ENCODE measurements at places on chromosomes 6 and 20.

DNA sequence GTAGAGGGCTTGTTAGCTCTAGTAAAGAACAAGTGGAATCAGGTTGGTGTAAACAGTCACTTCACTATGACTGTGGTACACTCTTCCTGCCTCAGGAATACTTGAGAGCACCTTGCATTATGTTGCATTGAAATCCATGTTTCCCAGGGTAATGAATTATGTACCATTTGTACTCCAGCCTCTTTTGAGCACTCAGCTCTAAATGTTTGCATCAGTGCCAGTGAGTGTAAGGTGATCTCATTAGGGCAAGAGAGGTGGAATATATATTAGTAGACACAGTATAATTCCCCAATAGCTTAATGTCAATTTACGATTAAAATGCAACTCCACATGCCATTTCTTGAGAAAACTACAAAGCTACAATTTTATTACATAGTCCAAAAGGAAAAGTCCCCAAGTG lies 319.6 kb upstream of the POU3F2 start:
- no peaks in the 10 kb centered on the region for H3K36me3 ChIP-seq
- H3K4me3 ChIP-seq = no peak overlapping the region
- H3K27ac ChIP-seq = no peak overlapping the region
- no peak for DNase-seq
- no peaks in the 10 kb centered on the region for H3K4me1 ChIP-seq

- no peak overlapping the region for H3K27ac ChIP-seq
- no peak for DNase-seq
- no peaks in the 10 kb centered on the region for H3K27me3 ChIP-seq
Observed at GRCh38 chr6:160078883-160079685, 42.5 kb upstream of the SLC22A1 start.

DNA sequence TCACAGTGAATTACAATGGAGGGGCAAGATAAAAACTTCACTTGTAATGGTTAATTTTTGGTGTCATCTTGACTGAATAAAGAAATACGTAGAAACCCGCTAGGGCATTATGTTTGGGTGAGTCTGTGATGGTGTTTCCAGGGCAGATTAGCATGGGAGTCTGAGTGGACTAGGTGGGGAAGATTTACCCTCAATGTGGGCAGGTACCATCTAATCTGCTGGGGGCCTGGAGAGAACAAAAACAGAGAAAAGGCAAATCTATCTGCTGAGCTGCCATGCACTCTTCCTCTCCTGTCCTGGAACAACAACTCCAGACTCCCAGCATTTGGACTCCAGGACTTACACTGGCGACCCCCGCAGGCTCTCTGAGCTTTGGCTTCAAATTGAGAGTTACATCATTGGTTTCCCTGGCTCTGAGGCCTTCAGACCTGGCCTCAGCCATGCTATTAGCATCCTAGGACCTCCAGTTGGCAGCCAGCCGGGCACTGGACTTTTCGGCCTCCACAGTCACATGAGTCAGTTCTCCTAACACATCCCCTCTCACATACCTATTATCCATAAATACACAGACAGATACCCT lies 19.7 kb downstream of the NINL start:
- H3K36me3 ChIP-seq = peaks cover 2% of the 10 kb centered on the region
- no peak overlapping the region for H3K27ac ChIP-seq
- no peaks in the 10 kb centered on the region for H3K27me3 ChIP-seq
- no peak overlapping the region for H3K4me3 ChIP-seq
- H3K4me1 ChIP-seq = no peaks in the 10 kb centered on the region

DNA sequence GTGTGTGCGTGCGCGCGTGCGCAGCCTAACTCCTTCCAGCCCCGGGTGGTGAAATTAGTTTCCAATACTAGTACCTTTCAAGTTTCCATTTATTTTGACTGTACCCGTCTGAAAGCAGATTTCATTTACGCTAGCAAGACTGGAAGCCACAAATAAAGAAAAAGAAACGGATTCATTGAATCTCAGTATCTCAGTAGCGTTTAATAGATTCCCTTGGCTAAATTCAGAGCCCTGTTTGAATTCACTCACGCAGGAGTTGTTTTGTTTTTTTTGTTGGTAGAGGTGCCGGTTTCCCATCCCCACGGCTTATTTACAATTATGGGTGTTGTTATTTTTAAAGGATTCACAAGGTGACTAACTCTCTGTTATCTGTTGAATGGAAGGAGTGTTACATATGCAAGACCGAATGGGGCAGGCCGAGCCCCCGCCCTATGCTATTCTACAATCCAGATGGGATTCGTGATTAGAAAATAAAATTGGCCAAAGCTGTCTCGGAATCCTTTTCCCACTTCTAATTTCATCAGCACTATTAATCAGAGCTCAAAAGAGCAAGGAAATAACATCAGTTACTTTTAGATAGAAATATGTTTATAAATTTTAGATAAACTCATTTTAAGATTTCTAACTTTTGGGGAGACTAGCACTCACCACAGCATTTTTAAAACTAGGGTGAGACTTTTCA lies 2.3 kb upstream of the INSM1 start:
- H3K4me3 ChIP-seq = no peak overlapping the region
- H3K36me3 ChIP-seq = no peaks in the 10 kb centered on the region
- peaks cover 92% of the 10 kb centered on the region for H3K27me3 ChIP-seq
- H3K4me1 ChIP-seq = peaks cover 2% of the 10 kb centered on the region
- no peak overlapping the region for H3K27ac ChIP-seq

DNA sequence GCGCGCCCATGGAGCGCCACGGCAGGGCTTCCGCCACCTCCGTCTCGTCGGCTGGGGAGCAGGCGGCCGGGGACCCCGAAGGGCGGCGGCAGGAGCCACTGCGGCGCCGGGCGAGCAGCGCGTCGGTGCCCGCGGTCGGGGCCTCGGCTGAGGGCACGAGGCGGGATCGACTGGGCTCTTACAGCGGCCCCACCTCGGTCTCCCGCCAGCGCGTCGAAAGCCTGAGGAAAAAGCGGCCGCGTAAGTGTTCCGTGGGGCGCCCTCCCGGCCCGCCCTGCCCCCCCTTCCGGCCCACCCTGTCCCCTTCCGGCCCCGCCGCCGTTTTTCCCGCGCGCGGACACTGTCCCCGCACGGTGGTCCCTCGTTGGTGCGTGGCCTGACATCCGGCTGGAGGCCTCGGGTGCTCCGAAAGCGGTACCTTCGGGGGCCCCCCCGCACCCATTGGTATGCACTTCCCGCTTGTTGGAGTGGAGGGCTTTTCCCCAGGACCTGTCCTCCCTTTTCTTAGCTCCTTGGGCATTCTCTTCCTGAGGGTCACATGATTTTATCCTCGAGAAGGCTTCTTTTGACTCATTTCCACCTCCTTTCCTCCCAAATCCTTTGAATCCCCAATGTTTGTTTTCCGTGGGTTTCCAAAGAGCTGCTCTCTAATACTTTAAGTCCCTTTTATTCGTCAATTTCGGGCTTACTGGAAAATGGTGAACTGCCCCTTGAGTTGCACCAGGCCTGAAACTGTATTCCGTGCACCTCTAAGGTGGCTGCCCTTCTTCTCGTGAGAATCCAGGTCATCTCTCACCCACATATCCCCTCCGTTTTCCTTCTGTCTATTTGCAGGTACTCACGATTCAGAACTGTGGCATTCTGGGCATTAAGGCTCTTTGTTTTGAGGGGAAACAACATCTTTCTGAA lies 556 bp downstream of the PANK2 start:
- H3K4me1 ChIP-seq = peaks cover 11% of the 10 kb centered on the region
- H3K27me3 ChIP-seq = no peaks in the 10 kb centered on the region
- peaks cover 6% of the 10 kb centered on the region for H3K36me3 ChIP-seq
- peak overlapping the region; percentile 76 for H3K4me3 ChIP-seq
- H3K27ac ChIP-seq = peak overlapping the region; percentile 90

- H3K27ac ChIP-seq = no peak overlapping the region
- peaks cover 2% of the 10 kb centered on the region for H3K36me3 ChIP-seq
Observed at GRCh38 chr20:64065062-64065973, 2.3 kb downstream of the TCEA2 start.

GRCh38 chr6:140475086-140475485 lies 1100.6 kb upstream of the CITED2 start:
- no peak for DNase-seq
- H3K4me3 ChIP-seq = no peak overlapping the region
- H3K27me3 ChIP-seq = no peaks in the 10 kb centered on the region
- H3K27ac ChIP-seq = no peak overlapping the region
- no peaks in the 10 kb centered on the region for H3K36me3 ChIP-seq

DNA sequence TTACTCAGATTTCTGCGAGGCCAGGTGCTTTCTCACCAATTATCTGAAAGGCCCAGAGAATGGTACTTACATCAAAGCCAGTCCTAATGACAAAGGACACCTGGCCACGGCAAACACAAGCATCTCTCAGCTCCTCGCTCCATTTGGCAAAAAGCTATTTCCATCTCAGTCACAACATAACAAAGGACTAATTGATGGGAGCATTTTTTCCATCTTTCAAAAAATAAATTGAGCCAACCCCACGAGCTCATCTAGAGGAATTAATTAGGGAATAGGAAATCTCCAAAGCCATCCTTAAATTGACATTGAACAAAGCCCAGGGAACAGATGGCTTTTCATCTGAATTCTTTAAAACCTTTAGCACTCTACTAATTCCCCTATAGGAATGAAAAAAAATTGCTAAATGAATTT lies 236.7 kb downstream of the HAO1 start:
- no peaks in the 10 kb centered on the region for H3K36me3 ChIP-seq
- H3K4me1 ChIP-seq = no peaks in the 10 kb centered on the region
- H3K27me3 ChIP-seq = no peaks in the 10 kb centered on the region
- H3K27ac ChIP-seq = no peak overlapping the region
- H3K4me3 ChIP-seq = no peak overlapping the region

DNA sequence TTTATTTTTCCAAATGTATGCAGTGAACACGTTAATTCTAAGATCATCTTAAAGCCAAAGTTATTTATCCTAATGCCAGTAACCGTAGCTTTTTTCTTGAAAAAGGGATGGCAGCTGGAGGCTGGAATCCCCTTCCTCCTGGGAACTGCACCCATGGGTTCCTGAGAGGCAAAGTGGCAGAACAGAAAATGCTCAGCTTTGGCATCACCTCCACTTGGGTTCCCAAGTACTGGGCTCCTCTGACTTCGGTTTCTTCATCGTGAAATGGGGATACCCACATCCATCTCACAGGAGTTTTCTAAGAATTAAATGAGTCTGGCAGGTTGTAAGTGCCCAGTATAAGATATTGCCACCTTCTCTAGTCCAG lies 6.2 kb upstream of the DDX43 start:
- DNase-seq = no peak
- peak overlapping the region; percentile 45 for H3K4me3 ChIP-seq
- no peaks in the 10 kb centered on the region for H3K27me3 ChIP-seq
- H3K4me1 ChIP-seq = no peaks in the 10 kb centered on the region
- H3K27ac ChIP-seq = no peak overlapping the region

GRCh38 chr20:18822832-18823231 lies 9.2 kb downstream of the SCP2D1 start:
- no peaks in the 10 kb centered on the region for H3K36me3 ChIP-seq
- no peak overlapping the region for H3K27ac ChIP-seq
- H3K27me3 ChIP-seq = no peaks in the 10 kb centered on the region
- no peak overlapping the region for H3K4me3 ChIP-seq
- no peaks in the 10 kb centered on the region for H3K4me1 ChIP-seq
- no peak for DNase-seq

GRCh38 chr6:5634525-5634924 lies 372.2 kb downstream of the NRN1 start:
- H3K36me3 ChIP-seq = no peaks in the 10 kb centered on the region
- H3K4me3 ChIP-seq = no peak overlapping the region
- no peaks in the 10 kb centered on the region for H3K4me1 ChIP-seq
- H3K27ac ChIP-seq = no peak overlapping the region
- peak; percentile 8 for DNase-seq

- no peaks in the 10 kb centered on the region for H3K27me3 ChIP-seq
- peak; percentile 9 for DNase-seq
- no peak overlapping the region for H3K4me3 ChIP-seq
- H3K27ac ChIP-seq = no peak overlapping the region
- no peaks in the 10 kb centered on the region for H3K36me3 ChIP-seq
Observed at GRCh38 chr20:16539280-16540021, 33.8 kb downstream of the KIF16B start.

DNA sequence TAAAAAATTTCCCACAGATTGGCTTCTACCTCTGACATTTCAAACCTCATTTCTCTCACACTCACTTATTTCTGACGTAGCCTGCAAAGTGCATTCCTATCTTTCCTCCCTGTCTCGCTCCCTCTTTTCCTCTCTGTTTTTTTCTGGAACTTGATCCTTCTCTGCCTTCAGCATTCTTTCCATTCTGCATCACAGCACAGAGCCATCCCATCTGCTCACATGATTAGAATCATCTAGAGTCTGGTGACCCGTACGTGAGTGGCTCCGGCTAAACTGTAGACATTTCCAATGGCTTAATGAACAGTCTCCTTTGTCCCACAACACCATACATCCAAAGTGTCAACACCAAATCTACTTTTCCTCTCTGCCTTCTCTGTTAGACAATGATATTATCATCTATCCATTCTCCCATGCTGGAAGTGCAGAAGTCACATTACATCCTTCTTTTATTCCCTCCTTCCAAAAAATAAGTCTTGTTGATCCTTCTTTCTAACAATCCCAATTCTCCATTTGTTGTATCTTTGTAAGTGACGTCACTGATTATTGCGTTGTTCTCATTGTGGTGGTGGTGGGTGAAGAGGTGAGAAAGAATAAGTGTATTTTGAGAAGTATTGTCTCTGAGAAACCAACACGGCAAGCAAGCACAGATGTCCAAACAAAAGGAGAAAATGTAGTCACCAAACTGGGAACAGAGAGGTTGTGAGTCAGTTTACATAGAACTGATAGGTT lies 41.6 kb downstream of the OPRM1 start:
- DNase-seq = no peak
- no peaks in the 10 kb centered on the region for H3K27me3 ChIP-seq
- peak overlapping the region; percentile 23 for H3K27ac ChIP-seq

GRCh38 chr6:125153391-125154117 lies at the start of gene TPD52L1:
TSS of gene TPD52L1 (plus strand) at chr6:125153773. CDS start at chr6:125153952, 179 bp downstream.
- DNase-seq = peak; percentile 60
- peak within 1 kb of the TSS; percentile 59 for H3K4me3 ChIP-seq
- H3K27me3 ChIP-seq = no peaks in the 10 kb centered on the region
- H3K4me1 ChIP-seq = peaks cover 4% of the 10 kb centered on the region
- H3K36me3 ChIP-seq = no peaks in the 10 kb centered on the region
- H3K27ac ChIP-seq = no peak within 1 kb of the TSS

DNA sequence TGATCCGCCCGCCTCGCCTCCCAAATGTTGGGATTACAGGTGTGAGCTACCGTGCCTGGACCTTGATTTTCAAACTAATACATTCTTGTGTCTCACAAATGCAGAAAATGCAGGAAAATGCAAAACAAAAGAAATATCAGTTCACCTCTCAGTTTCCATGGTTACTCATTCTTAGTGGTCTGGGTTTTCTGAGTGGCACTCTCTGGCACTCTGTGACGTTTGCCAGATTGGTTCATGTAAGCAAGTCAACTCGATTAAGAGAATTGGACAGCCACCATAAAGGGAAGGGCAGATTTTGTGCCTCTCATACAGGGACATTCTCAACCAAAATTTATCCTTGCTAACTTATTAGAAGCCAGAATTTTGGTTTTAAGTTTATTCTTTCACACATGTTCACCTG lies 8.6 kb downstream of the CMTR1 start:
- H3K27ac ChIP-seq = no peak overlapping the region
- no peak overlapping the region for H3K4me3 ChIP-seq
- H3K36me3 ChIP-seq = peaks cover 20% of the 10 kb centered on the region
- DNase-seq = no peak
- no peaks in the 10 kb centered on the region for H3K4me1 ChIP-seq
- H3K27me3 ChIP-seq = no peaks in the 10 kb centered on the region

GRCh38 chr20:41108531-41108930 lies 28.8 kb upstream of the PLCG1 start:
- DNase-seq = no peak
- peaks cover 42% of the 10 kb centered on the region for H3K36me3 ChIP-seq
- H3K4me1 ChIP-seq = no peaks in the 10 kb centered on the region
- no peak overlapping the region for H3K4me3 ChIP-seq
- H3K27me3 ChIP-seq = no peaks in the 10 kb centered on the region

GRCh38 chr6:28368522-28368921 lies 18.8 kb downstream of the ZKSCAN3 start:
- peaks cover 18% of the 10 kb centered on the region for H3K36me3 ChIP-seq
- H3K27ac ChIP-seq = no peak overlapping the region
- no peaks in the 10 kb centered on the region for H3K27me3 ChIP-seq
- no peak overlapping the region for H3K4me3 ChIP-seq
- no peak for DNase-seq

Data from IMR-90 (cell line).